ENCODE measurements at places on chromosomes 6 and 20.

DNA sequence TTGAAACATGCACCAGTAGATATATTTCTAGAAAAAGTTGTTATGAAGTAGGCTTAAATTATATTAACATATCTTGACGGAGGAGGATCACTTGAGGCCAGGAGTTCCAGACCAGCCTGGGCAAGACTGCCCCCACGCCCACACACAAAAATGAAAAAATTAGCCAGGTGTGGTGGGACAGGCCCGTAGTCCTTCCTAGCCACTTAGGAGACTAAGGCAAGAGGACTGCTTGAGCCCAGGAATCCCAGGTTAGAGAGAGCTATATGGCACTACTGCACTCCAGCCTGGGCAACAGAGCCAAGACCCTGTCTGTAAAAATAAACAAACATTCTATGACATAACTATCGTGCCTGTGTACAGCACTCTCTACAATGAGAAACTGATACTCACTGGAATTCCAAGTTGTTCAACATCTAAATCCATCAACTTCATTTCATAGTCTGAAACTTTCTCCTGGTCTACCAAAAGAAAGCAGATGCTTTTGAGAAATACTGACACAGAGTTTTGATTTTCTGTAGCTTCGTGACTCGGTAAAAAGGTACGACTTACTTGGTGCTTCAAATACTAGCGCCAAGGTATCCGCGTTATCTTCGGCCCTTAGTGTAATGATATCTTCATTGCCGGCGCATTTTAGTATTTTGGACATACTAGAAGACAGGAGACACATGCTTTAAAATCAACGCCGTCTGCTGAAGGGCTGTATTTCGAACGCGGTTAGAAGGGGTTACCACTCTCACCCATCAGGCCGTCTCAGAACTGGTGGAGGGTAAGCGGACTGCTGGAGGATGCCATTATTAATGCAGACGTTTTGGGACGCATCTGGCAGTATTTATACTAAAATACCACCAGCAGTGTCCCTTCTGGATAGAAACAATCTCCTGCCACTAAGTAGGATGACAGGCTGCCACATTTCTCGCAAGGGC lies 1.3 kb downstream of the PCNA start:
- no peak for DNase-seq

GRCh38 chr20:37932919-37933318 lies 30.0 kb downstream of the VSTM2L start:
- DNase-seq: no peak

- DNase-seq: no peak
Observed at GRCh38 chr6:108914235-108915022, 66.2 kb downstream of the ARMC2 start.

DNA sequence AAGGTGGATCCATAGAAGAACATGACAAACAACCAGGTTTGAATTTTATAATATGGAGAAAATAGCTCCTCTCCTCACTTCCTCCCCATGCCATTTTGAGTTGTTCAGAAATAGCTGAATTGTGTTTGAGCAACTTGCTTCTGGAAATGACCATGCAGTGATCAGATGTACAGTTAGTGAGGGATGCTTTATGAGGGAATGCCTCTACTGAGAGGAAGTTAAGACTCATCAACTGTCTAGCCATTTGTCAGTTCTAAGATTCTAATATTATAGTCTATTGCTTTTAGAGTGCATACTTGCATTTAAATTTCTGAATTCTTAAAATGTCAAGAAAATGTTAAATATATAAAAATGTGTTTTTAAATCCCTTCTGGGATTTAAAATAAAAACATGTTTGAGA lies 3.8 kb downstream of the LAMA2 start:
- no peak for DNase-seq

DNA sequence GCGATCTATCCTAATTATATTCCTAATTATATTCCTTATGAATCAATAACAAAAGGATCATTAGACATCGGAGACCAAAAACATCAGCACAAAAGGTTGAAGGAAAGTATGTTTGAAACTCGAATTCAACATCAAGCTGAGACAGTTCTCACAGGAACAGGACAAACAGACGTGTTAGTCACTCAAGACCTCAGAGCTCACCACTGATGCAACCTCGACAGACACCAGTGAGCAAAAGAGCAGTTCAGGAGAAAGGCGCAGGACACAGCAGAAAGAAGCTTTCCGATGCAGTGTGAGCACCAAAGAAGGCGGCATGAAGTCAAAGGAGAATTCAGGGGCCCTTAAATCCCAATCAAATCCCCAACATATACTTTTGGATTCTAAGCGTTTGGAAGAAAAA lies 6.3 kb upstream of the RAMACL start:
- DNase-seq: no peak

GRCh38 chr6:148524976-148525375 lies 182.3 kb downstream of the SASH1 start:
- no peak for DNase-seq

- DNase-seq: peak; percentile 26
Observed at GRCh38 chr6:18183766-18184165, 28.5 kb downstream of the KDM1B start.

GRCh38 chr20:50730765-50731054 lies 670 bp upstream of the PARD6B start:
- no peak for DNase-seq

DNA sequence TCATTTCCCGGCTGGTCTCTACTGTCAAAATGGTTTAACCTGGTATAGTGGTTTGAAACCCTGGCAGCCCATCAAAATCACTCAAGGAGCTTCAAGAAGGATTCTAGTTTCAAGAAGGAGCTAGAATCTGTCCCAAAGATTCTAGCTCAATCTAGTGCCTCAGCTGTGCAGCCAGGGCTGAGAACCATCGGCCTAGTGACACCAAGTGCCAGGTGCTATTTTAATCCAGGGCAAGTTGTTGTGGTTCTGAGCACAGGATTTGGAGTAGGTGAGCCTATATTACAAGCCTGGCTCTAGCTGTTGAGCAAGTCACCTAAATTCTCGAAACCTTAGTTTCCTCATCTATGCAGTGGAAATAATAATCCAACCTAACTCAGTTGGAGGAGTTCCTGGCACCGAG lies 3.7 kb downstream of the MOCS1 start:
- no peak for DNase-seq

DNA sequence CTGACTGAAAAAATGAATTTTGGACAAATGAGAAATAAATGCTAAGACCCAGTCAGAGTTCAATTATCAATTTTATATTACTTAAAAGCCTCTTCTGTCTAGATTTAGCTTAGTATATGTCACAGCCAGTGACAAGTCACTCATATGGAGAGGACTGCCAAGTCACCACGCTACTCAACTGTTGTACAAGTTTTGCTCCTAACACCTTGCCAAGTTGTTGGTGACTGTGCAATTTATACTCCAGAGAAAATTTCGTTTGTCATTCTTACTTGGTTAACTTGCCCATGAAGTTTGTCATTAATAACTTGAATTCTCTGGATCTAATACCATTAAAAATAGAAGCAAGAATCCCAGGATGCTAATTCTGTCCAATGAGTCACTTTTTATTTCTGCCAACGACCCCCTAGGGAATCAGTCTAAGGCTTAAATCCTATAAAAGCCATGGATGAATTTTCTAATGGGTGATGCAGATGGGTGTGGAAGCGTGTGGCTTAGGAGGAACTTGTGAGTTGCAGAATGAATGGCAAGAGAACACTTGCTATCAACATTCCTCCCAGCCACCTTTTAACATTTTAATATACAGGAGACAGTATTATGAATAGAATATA lies 30.4 kb upstream of the FBXO30 start:
- no peak for DNase-seq

DNA sequence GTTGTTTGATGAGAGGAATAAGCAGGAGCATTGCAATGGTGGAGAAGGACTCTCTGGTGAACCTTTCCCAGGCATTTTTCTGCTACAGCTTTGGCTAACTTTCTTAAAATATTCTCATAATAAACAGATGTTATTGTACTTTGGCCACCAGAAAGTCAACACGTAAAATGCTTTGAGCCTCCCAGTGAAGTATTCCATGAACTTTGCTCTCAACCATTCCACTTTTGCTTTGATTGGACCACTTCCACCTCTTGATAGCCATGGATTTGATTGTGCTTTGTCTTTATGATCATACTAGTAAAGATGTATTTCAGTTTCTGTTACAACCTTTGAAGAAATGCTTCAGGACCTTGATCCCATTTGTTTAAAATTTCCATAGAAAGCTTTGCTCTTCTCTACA lies 241.1 kb downstream of the TENT5A start:
- no peak for DNase-seq

DNA sequence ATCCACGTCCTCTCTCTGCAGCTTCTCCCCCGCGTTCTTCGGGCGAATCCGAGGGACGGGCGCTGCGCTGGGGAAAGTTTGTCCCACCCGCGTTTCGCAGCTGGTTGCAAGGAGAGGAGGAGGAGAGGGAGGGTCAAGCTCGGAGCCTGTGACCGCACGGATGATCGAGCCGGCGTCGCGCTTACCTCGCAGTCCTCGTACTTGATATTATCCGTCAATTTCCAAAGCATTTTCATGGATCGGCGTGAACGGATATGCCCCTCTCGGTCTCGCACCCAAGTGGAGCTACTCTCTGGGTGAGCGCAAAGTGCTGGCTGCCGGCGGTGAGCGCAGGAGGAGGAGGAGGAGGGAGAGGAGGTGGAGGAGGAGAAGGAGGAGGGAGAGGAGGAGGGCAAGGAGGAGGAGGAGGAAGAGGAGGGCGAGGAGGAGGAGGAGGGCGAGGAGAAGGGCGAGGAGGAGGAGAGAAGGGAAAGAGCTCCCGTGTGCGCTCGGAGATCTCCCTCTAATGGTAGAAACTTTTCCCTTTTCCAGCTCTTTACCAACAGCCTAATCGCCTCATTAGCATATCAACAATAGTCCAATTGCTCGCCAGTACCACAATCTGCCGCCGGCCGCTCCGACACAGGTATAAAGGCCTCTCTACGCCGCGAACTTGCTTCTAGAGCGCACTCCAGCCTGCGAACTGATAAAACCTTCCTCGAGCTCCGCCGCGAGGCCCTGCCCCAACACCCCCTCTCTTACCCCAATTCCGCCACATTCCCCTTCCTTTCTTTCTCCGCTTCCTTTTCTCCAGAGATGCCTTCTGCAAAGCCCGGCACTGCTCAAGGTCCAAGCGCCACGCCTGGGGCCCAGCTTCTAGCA lies at the start of gene TFAP2A:
TSS of gene TFAP2A (minus strand) at position 319 of the 861 bp plus-strand sequence. CDS start at position 236, 83 bp downstream.
- no peak for DNase-seq

DNA sequence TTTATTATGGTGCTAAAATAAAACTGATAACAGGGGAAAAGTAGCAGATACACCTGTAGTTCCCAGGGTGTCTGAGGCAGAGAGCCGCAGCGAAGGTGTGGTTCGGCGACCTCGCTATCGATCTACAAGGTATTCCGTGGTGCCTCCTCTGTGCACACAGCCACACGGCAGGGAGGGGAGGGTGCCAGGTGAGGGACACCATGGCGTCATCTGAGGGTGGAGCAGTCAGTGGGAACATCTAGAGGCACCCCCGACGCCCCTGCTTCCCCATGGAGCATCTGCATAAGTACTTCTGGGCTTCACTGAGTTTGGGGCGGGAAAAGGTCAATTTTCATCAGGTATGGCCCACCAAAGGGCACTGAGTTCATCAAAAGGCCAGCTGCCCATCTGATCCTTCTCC lies 243.3 kb downstream of the TAF4 start:
- no peak for DNase-seq

- no peak for DNase-seq
Observed at GRCh38 chr6:11598687-11599086, 61.1 kb downstream of the TMEM170B start.

- DNase-seq: no peak
Observed at GRCh38 chr6:36662380-36662779, 16.1 kb upstream of the CDKN1A start.

DNA sequence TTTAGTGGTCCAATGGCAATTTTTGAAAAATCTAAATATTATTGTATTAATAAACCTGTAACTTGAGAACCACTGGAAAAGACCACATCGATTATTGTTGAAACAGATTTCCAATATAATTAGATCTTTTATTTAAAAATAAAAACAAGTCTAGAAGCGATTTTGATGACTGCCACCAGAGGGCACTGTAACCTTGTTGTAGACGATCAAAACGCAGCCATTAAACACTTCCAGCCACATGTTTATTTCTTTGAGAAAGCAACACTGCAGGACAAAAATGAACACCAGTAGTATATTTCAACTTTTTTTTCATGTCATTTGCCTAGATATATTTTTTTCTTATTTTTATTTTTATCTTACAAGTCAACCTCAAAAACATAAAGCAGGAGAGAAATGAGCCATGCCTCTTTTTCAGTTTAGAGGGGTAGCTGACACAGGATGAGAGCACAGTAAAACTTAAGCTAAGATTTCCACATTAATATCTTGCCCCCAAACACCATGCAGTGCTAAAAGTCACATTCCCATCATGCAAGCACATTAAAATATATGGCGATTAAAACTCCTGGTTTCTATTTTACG lies 115.4 kb downstream of the OPRM1 start:
- DNase-seq: peak; percentile 54

DNA sequence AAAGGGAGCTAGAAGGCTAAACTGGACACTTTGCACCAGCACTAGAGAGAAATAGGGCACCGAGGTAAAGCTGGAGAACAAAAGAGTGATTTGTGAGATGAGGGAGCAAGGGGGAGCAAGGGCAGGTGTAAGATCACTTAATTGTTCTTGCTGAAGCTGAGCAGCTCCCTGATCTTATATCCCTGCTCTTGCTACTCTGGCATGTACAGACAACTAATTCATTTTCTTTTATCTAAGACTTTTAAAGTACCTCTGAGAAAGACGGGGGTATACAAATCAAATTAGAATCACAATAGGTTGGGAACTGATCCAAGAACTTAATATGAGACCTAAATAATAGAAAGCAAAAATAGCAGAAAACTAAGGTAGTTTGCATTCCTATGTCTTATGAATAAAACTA lies 381.7 kb upstream of the POU3F2 start:
- no peak for DNase-seq

DNA sequence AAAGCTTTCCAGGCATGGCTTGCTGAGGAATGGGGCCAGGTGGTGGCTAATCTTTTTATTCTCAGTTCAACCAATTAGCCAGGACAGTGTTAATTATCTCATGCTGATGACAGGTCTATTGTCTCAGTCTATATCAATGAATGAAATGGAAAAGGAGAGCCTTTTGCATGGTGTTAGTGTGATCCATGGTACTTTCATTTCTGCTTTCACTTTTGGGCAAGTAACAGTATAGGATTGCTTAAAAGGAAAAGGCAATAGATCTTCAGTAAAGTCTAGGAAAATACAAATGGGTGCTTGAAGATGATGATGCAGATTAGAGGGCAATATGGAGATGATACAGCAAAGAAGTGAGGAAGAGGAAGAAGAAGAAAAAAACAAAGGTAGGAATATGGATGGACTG lies 430.3 kb downstream of the TFAP2A start:
- no peak for DNase-seq

- DNase-seq: no peak
Observed at GRCh38 chr6:124723671-124724070, 238.6 kb upstream of the RNF217 start.

DNA sequence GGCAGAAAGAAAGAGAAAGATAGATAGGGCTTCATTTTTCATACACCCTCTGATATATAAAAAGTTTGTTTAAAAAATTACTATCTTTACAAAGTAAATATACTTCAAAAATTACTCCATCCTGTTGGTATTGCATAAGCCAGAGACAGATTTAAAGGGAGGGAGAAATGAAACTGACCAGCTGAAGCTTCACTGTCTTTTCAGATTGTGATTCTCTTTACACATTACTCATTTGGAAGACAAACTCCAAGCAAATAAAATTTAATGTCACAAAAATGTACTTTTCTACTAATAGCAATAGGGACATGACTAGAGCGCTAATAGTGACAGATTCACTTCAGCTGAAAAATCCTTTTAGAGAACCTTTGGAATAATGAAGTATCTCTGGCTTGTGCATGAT lies 38.6 kb upstream of the MARCKS start:
- no peak for DNase-seq

- DNase-seq: no peak
Observed at GRCh38 chr6:156963712-156964700, 186.8 kb downstream of the ARID1B start.

Measured in LNCaP clone FGC (cell line).